Stimulated activated CD4-positive, alpha-beta T cell treated with anti-CD3 and anti-CD28 coated beads, TNF-alpha, amount 100 ng/mL, for 1 hour (primary cell): ENCODE measurements at places on chromosomes 3 and 15.

GRCh38 chr3:135887220-135887619 is 78.3 kb upstream of the PPP2R3A start:
- DNase-seq = no peak

DNA sequence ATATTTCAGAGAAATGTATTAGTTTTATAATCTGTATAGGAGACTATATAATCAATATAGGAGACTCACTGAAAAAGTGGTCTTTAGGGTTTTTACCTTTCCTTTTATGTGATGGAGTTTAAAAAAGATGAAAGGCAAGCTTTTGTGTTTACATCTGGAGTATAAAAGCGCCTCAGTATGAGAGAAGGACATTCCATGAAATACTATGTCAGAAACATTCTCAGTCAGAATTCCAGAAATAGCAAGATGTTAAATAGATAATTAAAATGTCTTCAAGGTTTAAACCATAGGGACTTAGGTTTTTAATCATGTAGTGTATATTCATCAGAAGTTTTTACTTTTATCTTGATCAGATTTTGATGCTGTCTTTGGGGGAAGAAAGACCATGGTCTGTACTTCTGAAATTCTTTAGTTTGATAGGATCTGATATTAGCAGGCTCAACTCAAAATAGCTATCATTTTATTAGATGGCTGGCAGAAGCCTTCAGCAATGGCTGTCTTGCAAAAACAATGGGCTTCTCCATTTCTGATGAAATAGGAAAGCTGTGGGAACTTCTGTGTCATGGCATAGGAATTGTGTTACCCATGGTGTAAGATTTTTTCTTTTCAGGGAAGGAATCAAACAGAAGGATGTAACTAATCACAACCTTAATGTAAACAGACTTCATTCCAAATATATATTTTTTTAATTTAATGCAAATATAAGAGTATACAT is 209.6 kb upstream of the PLSCR5 start:
- DNase-seq = no peak

DNA sequence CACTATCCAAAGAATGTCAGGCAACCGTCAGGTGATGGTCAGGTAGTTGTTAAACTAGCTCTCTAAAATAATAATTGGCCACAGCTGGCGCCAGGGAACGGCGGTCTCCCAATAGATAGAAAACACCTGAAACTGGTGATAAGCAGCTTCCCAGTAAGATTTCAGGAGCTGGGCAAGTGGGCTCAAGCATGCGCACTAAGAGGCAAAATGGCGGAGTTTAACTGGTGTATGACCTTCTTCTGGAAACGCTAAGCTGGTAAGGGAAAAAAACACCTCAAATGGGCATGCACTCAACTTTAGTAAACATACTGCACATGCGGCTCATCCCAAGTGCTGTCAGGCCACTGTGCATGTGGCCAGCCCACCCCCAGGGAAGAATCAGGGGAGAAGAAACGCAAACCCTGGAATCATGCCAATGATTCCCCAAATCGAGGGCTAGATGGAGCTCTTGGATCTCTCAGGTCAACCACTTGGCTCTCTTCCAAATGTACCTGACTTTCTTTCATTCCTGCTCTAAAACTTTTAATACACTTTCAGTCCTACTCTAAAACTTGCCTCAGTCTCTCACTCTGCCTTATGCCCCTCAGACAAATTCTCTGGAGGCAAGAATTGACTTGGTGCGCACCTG is 195.0 kb downstream of the ZNF621 start:
- DNase-seq = no peak

DNA sequence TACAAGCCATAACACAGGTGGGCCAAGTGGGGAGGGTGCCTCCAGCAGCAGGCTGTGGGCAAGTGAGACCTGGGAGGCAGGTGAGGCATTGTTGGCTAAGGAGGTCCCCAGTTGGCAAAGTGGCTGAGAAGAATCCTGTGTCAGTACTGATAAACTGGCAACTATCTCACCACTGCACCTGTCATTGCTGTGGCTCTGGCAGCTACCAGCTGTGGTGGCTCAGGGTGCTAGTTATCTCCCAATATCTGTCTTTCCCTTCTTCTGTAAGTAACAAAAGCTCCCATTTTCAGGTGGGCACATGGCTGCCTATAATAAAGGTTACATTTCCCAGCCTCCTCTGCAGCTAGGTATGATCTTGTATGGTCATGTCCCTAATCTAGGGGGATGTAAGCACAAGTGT is 80.6 kb upstream of the RNF7 start:
- DNase-seq = no peak

DNA sequence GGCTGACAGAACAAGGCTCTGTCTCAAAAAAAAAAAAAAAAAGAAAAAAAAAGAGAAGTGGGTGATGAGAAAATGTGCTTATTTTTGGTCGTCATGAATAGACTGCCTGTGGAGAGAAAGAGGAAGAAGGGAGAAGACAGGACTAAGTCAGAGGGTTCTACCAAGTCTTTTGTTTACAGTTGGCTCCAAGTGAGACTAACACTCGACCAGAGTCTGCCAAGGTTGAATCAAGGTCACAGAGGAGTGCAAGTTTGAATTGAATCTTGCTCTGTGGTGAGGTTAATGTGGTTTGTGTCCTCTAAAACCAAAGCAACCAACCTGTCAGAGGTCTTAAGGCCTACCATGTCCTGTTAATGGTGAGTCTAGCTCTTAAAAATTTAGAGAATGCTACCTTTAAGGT is 334.1 kb upstream of the GRM7 start:
- DNase-seq = no peak

DNA sequence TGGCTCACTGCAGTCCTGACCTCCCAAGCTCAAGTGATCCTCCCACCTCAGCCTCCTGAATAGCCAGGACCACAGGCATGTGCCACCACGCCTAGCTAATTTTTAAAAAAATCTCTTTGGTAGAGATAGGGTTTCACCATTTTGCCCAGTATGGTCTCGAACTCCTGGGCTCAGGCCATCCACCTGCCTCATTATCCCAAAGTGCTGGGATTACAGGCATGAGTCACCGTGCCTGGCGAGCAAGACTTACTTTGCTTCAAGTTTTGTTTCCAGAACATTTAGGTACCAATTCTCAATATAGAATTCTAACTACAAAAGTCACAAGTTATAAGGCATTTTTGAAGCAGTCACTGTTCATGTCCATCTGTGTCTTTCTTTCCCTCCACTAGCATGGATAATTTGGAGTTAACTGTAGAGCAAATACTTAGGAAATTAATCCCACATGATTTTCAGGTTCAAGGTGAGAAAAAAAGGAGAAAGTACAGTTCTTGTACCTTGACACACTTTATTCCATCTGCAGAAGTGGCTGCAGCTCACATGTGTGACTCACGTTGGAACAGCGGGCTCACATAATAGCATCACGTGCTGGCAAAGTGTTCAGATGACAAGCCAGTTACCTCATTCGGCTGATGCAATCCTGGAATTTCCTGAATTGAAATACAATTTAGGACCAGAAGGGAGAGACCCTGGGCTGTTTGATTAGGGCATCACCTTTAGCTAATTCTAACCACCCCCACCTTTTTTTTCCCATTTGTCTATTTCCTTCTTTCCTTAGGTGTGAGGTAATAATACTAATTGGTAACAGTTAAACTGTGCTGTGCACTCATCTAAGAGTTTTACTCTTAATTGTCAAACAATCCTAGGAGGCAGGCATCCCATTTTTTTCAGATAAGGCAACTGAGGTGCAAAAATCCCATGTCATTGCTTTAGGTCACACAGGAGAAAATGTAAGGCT is 46.9 kb upstream of the NEDD4 start:
- DNase-seq = no peak

GRCh38 chr3:89145995-89146394 is 38.6 kb downstream of the EPHA3 start:
- no peak for DNase-seq

GRCh38 chr3:107954845-107955244 is 136.0 kb downstream of the CD47 start:
- no peak for DNase-seq

DNA sequence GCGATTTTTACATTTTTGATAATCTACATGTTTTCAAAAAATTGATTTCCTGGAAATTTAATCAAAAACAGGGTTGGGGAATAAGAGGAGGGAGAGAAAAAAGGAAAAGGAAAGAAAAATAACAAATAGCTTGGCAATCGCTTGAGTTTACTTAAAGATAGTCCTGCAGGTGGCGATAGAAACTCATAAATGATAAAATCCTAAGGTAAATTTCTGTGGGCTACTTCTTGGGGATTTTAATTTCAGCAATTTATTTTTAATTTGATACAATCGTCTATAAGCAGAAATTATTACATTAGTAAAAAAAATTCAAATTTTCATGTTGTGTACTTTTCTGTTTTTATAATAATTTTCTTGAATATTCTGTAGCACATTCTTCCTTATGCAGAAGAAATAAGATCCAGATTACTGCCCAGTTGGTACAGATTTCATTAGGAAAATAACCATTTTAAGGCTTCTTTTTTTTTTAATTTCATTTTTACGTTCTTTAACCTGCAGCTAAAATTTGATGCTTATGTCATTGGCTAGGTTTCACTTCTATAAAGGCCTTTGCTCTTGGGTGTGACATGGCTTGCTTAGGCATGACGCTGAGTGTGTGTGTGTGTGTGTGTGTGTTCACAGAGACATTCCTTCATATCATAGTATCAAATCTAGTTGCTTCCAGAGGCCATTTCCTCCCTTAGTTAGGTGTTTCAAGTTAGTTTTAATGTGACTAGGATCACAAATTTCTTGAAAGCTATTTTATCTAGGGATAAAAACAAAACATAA is 181.8 kb downstream of the MCTP2 start:
- DNase-seq = no peak

- no peak for DNase-seq
Observed at GRCh38 chr15:58585693-58586443, 154.1 kb downstream of the LIPC start.

DNA sequence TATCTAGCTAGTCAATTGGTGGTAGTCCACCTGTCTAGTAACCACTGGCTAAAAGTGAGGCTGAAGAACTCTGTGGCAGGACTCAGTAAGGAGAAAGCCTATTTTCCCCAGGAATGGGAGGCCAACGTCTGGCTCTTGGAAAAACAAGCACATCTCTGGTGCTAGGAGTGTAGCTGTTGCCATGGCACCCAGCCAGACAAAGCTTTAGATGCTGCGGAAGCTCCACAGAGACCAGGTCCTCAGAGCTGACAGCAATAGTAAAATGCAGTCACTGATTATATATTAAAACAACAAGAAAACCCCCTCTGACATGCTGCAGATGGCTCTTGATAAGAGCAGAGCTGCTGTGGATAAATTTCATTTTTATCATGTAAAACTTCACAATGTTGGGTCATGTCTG is 124.9 kb upstream of the STRIT1 start:
- no peak for DNase-seq

- DNase-seq = no peak
Observed at GRCh38 chr15:77986891-77987764, 90.4 kb downstream of the TBC1D2B start.

- DNase-seq = no peak
Observed at GRCh38 chr3:43077261-43077660, 28.6 kb downstream of the POMGNT2 start.
